Colonic mucosa (tissue), 4 donors: ENCODE measurements at places on chromosomes 5 and 9.

- no peaks in the 10 kb centered on the region for H3K4me1 ChIP-seq
These were observed 7.8 kb downstream of the ROR2 start for GRCh38 chr9:91942201-91942600.

GRCh38 chr5:79851391-79851863 lies 139.6 kb downstream of the MTX3 start:
- DNase-seq: no peak
- H3K27ac ChIP-seq: no peak overlapping the region
- no peaks in the 10 kb centered on the region for H3K36me3 ChIP-seq
- no peaks in the 10 kb centered on the region for H3K27me3 ChIP-seq
- no peaks in the 10 kb centered on the region for H3K4me1 ChIP-seq

GRCh38 chr9:77502568-77502967 lies 145.6 kb downstream of the GNA14 start:
- H3K27me3 ChIP-seq: no peaks in the 10 kb centered on the region
- no peak overlapping the region for H3K27ac ChIP-seq
- no peak overlapping the region for H3K4me3 ChIP-seq
- DNase-seq: no peak
- no peaks in the 10 kb centered on the region for H3K4me1 ChIP-seq

- no peaks in the 10 kb centered on the region for H3K27me3 ChIP-seq
These were observed 18.3 kb upstream of the NEK6 start for GRCh38 chr9:124239249-124240073.

- no peak overlapping the region for H3K27ac ChIP-seq
- DNase-seq: no peak
- no peak overlapping the region for H3K4me3 ChIP-seq
- no peaks in the 10 kb centered on the region for H3K27me3 ChIP-seq
- no peaks in the 10 kb centered on the region for H3K36me3 ChIP-seq
- no peaks in the 10 kb centered on the region for H3K4me1 ChIP-seq
These were observed 483.2 kb upstream of the BRINP1 start for GRCh38 chr9:119852390-119852789.

DNA sequence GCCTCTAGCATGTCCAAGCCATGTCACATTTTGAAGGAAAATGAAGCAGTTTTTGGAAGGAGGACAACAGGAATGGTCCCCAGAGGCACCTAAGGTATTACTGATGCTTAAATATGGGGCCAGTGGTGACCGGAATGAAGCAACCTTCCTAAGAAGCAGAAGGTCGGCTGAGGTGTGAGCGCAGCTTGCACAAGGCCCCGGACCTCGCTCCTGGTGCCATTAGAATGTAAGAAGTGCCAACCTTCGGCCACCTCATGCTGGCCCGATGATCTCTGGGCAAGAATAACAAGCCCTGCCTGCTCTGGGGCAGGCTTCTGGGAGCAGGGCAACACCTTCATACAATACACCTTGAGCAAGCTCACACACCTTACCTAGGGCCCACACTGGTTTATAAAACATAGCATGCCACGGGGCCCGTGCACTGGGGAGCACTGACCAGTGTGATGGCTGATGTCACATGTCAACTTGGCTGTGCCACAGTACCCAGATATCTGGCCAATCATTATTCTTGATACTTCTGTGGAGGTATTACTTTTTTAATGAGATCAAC lies 21.9 kb downstream of the SEMA4D start:
- peaks cover 12% of the 10 kb centered on the region for H3K4me1 ChIP-seq
- H3K36me3 ChIP-seq: no peaks in the 10 kb centered on the region
- H3K27ac ChIP-seq: no peak overlapping the region
- no peak for DNase-seq
- H3K27me3 ChIP-seq: no peaks in the 10 kb centered on the region
- H3K4me3 ChIP-seq: no peak overlapping the region

GRCh38 chr5:67453111-67453905 lies 256.7 kb upstream of the CD180 start:
- H3K27me3 ChIP-seq: no peaks in the 10 kb centered on the region
- no peaks in the 10 kb centered on the region for H3K36me3 ChIP-seq
- H3K4me3 ChIP-seq: no peak overlapping the region
- H3K4me1 ChIP-seq: no peaks in the 10 kb centered on the region
- no peak for DNase-seq

DNA sequence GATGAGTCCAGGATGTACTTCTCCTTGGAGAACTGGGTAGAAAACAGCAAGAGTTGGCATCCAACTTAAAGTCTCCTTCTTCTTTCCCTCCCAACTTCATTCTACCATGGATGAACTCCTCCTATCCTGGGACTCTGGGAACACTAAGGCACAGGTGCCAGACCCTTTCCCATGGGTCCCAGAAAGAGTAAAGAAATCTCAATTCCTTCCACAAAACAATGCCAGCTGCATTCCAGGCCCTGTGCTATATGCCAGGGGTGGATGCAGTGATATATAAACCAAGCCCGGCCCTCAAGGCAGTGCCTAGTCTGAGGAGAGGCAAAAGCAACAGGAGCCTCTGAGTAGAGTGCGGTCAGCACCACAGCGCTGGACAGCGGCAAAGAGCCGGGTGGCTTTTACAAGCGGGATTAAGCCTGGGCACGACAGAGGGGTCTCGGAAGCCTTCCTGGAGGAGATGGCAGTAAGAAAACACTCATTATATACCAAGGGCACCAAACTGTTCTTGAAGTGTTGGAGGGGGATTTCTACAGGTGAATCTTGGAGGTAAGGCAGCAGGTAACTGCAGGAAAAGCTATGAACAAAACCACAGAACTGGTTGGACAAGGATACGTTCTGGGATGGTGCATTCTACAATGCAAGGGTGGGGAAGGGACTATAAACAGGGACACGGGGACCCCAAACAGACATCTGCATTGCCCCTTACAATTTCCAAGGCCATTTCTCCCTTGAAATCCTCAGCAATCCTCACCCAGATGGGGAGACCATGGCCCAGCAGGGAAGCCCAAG lies 16.4 kb upstream of the TOR2A start:
- no peaks in the 10 kb centered on the region for H3K36me3 ChIP-seq
- DNase-seq: no peak
- no peak overlapping the region for H3K27ac ChIP-seq
- no peaks in the 10 kb centered on the region for H3K4me1 ChIP-seq

- no peak for DNase-seq
- H3K27ac ChIP-seq: no peak overlapping the region
- no peaks in the 10 kb centered on the region for H3K36me3 ChIP-seq
These were observed 342.0 kb upstream of the GRAMD2B start for GRCh38 chr5:126081209-126081608.

- no peak for DNase-seq
- no peak overlapping the region for H3K27ac ChIP-seq
- no peak overlapping the region for H3K4me3 ChIP-seq
- H3K4me1 ChIP-seq: no peaks in the 10 kb centered on the region
These were observed 186.0 kb downstream of the PAX5 start for GRCh38 chr9:36847781-36848673.

DNA sequence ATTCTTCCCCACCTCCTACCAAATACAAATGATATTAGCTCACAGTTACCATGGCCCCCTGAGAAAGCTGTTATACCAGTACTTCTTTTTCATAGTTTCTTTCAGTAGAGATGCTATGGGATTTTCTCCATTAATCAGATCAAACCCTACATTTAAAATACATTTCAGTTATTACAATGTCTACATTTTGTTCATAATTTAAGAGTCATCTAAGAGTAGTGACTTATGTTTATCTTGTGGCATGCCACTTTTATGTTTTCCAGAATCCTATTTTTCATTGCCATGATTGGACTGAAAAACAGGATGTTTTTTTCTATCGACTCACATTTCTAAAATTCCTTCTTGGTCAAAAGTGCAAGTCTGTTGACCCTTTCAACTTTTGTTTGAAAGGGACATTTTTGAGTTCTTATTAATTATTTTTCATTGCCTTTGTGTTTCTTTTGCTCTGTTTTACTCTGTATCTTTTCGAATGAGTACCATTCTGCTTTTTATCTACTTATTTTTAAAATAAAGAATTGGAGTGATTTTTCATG lies 77.4 kb upstream of the ANXA1 start:
- no peak overlapping the region for H3K27ac ChIP-seq
- no peaks in the 10 kb centered on the region for H3K36me3 ChIP-seq
- H3K4me3 ChIP-seq: no peak overlapping the region
- H3K27me3 ChIP-seq: no peaks in the 10 kb centered on the region
- no peak for DNase-seq

- H3K27me3 ChIP-seq: no peaks in the 10 kb centered on the region
- H3K4me1 ChIP-seq: no peaks in the 10 kb centered on the region
- no peak overlapping the region for H3K27ac ChIP-seq
- no peaks in the 10 kb centered on the region for H3K36me3 ChIP-seq
- no peak for DNase-seq
These were observed 9.9 kb upstream of the SH3TC2 start for GRCh38 chr5:149072791-149073190.

GRCh38 chr5:2131196-2131595 lies 248.5 kb upstream of the IRX4 start:
- H3K4me1 ChIP-seq: no peaks in the 10 kb centered on the region
- H3K36me3 ChIP-seq: no peaks in the 10 kb centered on the region
- H3K27ac ChIP-seq: no peak overlapping the region
- H3K27me3 ChIP-seq: no peaks in the 10 kb centered on the region

GRCh38 chr9:102569436-102569835 lies 425.7 kb upstream of the CYLC2 start:
- no peaks in the 10 kb centered on the region for H3K4me1 ChIP-seq
- H3K27ac ChIP-seq: no peak overlapping the region
- no peaks in the 10 kb centered on the region for H3K36me3 ChIP-seq
- DNase-seq: no peak
- no peaks in the 10 kb centered on the region for H3K27me3 ChIP-seq

DNA sequence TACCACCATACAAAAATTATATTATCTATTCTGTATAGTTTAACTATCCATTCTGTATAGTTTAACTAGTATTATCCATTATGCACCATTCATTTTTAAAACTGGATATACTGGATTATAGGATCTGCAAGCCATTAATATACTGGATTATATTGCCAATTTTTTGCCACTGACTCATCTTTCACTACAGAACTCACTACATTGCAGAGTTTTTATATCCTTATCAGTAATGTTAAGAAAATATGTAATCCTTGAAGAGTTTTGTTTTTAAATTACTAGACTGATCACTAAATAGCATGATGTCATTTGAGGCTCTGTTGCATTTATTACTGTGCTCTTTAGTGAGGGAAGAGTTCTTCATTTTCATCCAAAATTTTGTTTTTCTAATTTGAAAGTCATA lies 109.8 kb upstream of the SNX2 start:
- no peak overlapping the region for H3K27ac ChIP-seq
- no peaks in the 10 kb centered on the region for H3K36me3 ChIP-seq
- no peak overlapping the region for H3K4me3 ChIP-seq
- DNase-seq: no peak

DNA sequence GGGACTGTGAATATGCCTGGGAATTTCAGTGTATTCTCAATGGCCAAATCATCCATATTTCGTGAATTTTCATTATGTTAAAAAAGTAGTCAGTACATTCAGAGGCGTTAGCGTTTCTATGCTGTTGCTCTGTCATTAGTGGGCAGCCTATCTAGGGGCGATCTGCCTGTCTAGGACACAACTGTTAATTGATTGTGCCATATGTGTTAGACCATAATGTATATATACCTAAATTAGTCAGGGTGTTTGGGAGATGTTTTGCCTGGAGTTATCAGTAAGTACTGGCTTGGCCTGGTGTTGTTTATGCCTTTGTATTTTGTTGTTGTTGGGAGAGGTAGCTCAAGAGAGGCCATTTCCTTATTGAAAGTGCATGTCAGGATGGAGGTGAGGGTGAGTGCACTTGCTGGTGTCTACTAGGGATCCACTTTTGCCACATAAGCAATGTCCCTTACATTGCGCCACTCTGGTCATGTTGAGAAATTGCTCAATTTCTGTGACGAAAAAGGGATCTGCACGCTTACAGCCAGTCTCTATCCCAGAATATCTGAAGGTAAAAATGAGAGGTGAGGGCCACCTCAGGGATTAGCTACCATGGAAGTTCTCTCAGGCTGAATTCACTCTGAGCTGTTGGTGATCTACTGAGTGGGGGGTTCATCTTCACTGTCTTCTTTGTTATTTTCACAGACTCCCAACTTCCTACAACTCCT lies 123.3 kb downstream of the ST8SIA4 start:
- H3K36me3 ChIP-seq: no peaks in the 10 kb centered on the region
- H3K27ac ChIP-seq: no peak overlapping the region
- no peak overlapping the region for H3K4me3 ChIP-seq
- no peaks in the 10 kb centered on the region for H3K27me3 ChIP-seq
- DNase-seq: peak; percentile 26

GRCh38 chr9:78234810-78235209 lies 1.1 kb upstream of the CEP78 start:
- no peaks in the 10 kb centered on the region for H3K36me3 ChIP-seq
- no peak for DNase-seq
- H3K27ac ChIP-seq: no peak overlapping the region
- H3K27me3 ChIP-seq: no peaks in the 10 kb centered on the region
- no peaks in the 10 kb centered on the region for H3K4me1 ChIP-seq
- H3K4me3 ChIP-seq: peak overlapping the region; percentile 86

DNA sequence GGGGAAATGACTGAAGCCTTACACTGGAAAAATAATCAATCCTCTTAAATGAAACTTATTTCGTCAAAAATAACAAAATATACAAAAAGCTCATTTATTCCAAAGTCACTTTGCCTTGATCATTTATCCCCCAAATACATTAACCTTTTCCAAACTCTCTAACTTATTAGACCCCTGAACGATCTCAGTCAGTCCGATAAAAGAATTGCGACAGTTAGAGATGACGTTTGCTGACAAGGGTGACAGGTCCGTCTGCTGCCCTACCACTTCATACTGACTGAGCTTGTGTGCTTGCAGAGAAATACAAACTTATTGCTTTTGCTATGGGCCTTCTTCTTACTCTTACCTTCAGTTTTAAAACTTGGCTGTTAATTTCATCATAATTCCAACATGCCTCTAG lies 169.7 kb downstream of the ZDHHC21 start:
- no peak for DNase-seq
- no peaks in the 10 kb centered on the region for H3K36me3 ChIP-seq
- no peaks in the 10 kb centered on the region for H3K4me1 ChIP-seq
- H3K27me3 ChIP-seq: no peaks in the 10 kb centered on the region
- no peak overlapping the region for H3K4me3 ChIP-seq
- no peak overlapping the region for H3K27ac ChIP-seq

- H3K4me3 ChIP-seq: peak overlapping the region; percentile 87
- H3K4me1 ChIP-seq: peaks cover 17% of the 10 kb centered on the region
- H3K36me3 ChIP-seq: peaks cover 15% of the 10 kb centered on the region
- DNase-seq: peak; percentile 20
- no peaks in the 10 kb centered on the region for H3K27me3 ChIP-seq
These were observed 904 bp downstream of the EDF1 start for GRCh38 chr9:136865041-136865767.

GRCh38 chr5:75461679-75462078 lies 49.8 kb downstream of the CERT1 start:
- no peaks in the 10 kb centered on the region for H3K27me3 ChIP-seq
- no peak overlapping the region for H3K4me3 ChIP-seq
- H3K4me1 ChIP-seq: peaks cover 6% of the 10 kb centered on the region
- no peak overlapping the region for H3K27ac ChIP-seq
- no peak for DNase-seq
- no peaks in the 10 kb centered on the region for H3K36me3 ChIP-seq

- H3K4me1 ChIP-seq: no peaks in the 10 kb centered on the region
- H3K36me3 ChIP-seq: no peaks in the 10 kb centered on the region
- no peak overlapping the region for H3K4me3 ChIP-seq
- no peak for DNase-seq
- H3K27ac ChIP-seq: no peak overlapping the region
These were observed 106.9 kb downstream of the GLDC start for GRCh38 chr9:6538666-6539071.
